CD4-positive, alpha-beta memory T cell (primary cell): ENCODE measurements at places on chromosomes 13 and 19.
A peak's percentile ranks its signal among the peaks of the same experiment; 100 is the strongest.

DNA sequence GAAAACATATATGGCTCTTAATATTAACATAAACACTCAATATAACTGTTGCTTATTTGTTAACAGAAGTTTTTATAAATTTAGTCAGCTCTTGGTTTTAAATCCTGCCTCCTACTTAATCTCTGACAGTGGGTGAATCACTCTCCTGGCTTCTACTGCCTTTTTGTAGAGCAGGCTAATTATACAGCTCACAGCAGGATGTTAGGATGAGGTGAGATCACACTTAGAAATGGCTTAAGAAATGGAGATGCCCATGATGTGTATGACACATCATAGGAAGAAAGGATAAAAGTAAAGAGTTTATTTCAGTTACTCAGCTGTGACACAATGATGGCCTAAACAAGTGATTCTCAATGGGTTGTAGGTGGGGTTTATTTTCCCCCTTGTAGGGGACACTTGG, 345.6 kb downstream of the SPRY2 start:
- DNase-seq, result no peak

DNA sequence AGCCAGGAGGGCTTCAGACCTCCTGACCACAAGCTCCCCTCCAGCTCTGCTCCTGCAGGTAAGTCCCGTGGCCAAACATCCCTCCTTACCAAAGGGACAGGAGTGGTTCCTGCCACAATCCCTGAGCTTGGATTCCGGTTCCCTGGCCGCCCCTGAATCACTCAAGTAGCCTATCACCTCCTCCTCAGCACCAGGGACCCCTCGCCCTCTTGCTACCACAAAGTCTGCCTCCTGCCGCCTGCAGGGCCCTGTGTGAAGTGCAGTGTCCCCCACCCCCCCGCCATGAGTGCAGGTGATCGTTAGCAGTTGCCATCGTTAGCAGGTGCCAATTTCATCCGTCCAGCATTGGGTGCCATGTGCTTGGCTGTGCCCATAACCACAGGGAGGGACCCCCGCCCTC, 40.8 kb upstream of the RANBP3 start:
- DNase-seq, result no peak

GRCh38 chr19:43430142-43430710, 15.5 kb downstream of the TEX101 start:
- no peak for DNase-seq

GRCh38 chr19:42274065-42274682, 5.1 kb downstream of the CIC start:
- DNase-seq, result no peak

GRCh38 chr19:2149980-2150793, 1.2 kb downstream of the AP3D1 start:
- DNase-seq, result no peak

GRCh38 chr19:3125900-3126524, 9.8 kb upstream of the GNA15 start:
- DNase-seq, result peak; percentile 71

- DNase-seq, result no peak
Observed at GRCh38 chr19:58468216-58468839, 1.4 kb downstream of the ZNF324 start.

- no peak for DNase-seq
Observed at GRCh38 chr13:30997697-30998096, 65.2 kb downstream of the TEX26 start.

DNA sequence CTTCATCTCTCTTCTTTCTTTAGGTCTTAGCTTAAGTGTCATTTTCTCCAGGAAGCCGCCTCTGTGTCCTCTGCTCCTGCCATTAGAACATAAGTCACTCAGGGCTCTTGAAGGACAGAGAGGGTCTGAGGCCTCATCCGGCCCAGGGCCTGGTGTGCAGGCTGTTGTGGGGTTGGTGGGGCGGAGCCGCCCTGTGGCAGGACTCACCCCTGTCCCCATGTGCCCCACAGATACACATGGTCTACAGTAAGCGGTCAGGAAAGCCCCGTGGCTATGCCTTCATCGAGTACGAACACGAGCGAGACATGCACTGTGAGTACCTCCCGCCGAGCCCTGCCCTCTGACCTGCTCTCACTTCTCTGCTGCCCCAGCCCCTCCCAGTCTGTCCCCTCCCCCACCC, 13.0 kb upstream of the LIN7B start:
- no peak for DNase-seq
